Activated naive CD4-positive, alpha-beta T cell treated with anti-CD3 and anti-CD28 coated beads for 36 hours (primary cell): ENCODE measurements at places on chromosomes 7 and 10.

DNA sequence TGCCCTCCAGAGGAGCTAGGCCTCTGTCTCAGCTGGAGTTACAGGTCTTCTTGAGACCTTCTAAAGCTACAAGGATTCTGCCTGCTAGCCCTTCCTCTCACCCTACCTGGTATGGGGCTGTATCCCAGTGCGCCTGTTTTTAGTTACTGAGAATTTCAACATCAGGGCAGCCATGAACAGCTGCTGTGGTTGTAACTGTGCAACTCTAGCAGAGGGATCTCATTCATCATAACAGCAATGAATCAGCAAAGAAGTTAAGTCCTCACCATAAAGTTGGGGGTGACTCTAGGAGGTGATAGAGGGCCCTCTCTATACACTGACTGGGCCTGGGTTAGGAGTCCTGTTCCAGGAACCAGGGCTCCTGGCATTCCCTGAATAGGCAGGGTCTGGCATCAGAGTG is 14.0 kb upstream of the CDH23 start:
- no peak overlapping the region for H3K4me3 ChIP-seq
- no peaks in the 10 kb centered on the region for H3K27me3 ChIP-seq
- no peak for DNase-seq
- no peak overlapping the region for H3K27ac ChIP-seq

- H3K27ac ChIP-seq = no peak overlapping the region
- no peak overlapping the region for H3K4me3 ChIP-seq
- H3K27me3 ChIP-seq = no peaks in the 10 kb centered on the region
- no peaks in the 10 kb centered on the region for H3K36me3 ChIP-seq
Observed at GRCh38 chr10:69428165-69428564, 11.4 kb upstream of the TACR2 start.

- no peaks in the 10 kb centered on the region for H3K27me3 ChIP-seq
- no peaks in the 10 kb centered on the region for H3K4me1 ChIP-seq
- no peak overlapping the region for H3K4me3 ChIP-seq
- no peak overlapping the region for H3K27ac ChIP-seq
- H3K36me3 ChIP-seq = no peaks in the 10 kb centered on the region
Observed at GRCh38 chr10:29961351-29961750, 98.0 kb downstream of the JCAD start.

GRCh38 chr7:90611115-90611514 is 15.0 kb downstream of the CDK14 start:
- H3K36me3 ChIP-seq = no peaks in the 10 kb centered on the region
- H3K27ac ChIP-seq = no peak overlapping the region
- H3K27me3 ChIP-seq = peaks cover 24% of the 10 kb centered on the region
- H3K4me3 ChIP-seq = no peak overlapping the region

DNA sequence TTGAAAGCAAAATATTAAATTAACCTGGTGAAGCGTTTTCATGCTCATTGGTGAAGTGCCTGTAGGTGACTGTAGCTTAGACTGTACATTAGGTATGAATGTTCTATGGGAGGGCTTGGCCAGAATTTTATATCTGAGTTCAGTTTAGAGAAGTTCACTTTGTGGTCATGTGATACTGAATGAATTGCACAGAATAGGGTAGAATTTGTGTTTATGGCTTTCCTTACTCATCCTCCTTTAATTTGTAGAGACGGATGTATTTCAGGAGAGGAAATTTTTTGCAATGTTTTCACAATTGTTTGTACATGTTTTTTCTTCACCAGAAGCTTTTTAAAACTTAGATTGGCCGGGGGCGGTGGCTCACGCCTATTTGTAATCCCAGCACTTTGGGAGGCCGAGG is 32.3 kb downstream of the REEP3 start:
- no peaks in the 10 kb centered on the region for H3K27me3 ChIP-seq
- peaks cover 3% of the 10 kb centered on the region for H3K36me3 ChIP-seq
- no peak overlapping the region for H3K27ac ChIP-seq
- no peak for DNase-seq
- no peak overlapping the region for H3K4me3 ChIP-seq
- H3K4me1 ChIP-seq = peaks cover 28% of the 10 kb centered on the region

- no peaks in the 10 kb centered on the region for H3K27me3 ChIP-seq
- peaks cover 3% of the 10 kb centered on the region for H3K4me1 ChIP-seq
- no peak overlapping the region for H3K27ac ChIP-seq
- no peaks in the 10 kb centered on the region for H3K36me3 ChIP-seq
- DNase-seq = no peak
Observed at GRCh38 chr7:22400936-22401553, 44.1 kb upstream of the RAPGEF5 start.

- peaks cover 3% of the 10 kb centered on the region for H3K4me1 ChIP-seq
- H3K36me3 ChIP-seq = no peaks in the 10 kb centered on the region
- no peak for DNase-seq
- no peak overlapping the region for H3K4me3 ChIP-seq
Observed at GRCh38 chr10:99389729-99390480, 40.5 kb downstream of the GOT1 start.

- no peaks in the 10 kb centered on the region for H3K4me1 ChIP-seq
- DNase-seq = no peak
Observed at GRCh38 chr7:5217851-5218331, 27.9 kb downstream of the WIPI2 start.

- peaks cover 2% of the 10 kb centered on the region for H3K36me3 ChIP-seq
- no peak for DNase-seq
- no peak overlapping the region for H3K4me3 ChIP-seq
- H3K27me3 ChIP-seq = peaks cover 58% of the 10 kb centered on the region
- H3K27ac ChIP-seq = no peak overlapping the region
Observed at GRCh38 chr7:25855854-25856782, 295.9 kb upstream of the NFE2L3 start.

- no peaks in the 10 kb centered on the region for H3K36me3 ChIP-seq
- H3K27me3 ChIP-seq = no peaks in the 10 kb centered on the region
- H3K4me3 ChIP-seq = no peak overlapping the region
- H3K27ac ChIP-seq = no peak overlapping the region
- DNase-seq = no peak
- no peaks in the 10 kb centered on the region for H3K4me1 ChIP-seq
Observed at GRCh38 chr7:132402751-132403245, 173.5 kb downstream of the PLXNA4 start.

DNA sequence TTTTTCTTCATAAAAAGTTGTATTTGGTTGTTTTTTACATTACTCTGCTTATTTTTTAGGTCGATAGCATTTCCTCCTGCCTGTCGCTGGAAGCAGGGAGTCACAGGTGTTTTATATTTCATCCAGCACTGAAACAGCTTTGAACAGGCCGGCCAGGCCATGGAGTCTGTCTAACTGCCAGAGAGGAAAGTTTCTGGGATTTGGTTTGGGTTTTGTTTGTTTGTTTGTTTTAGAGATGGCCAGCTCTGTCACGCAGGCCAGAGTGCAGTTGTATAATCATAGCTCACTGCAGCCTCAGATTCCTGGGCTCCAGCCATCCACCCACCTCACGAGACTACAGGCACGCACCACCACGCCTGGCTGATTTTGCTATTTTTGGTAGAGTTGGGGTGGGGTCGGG is 23.4 kb downstream of the PROSER2 start:
- H3K27ac ChIP-seq = no peak overlapping the region
- no peaks in the 10 kb centered on the region for H3K36me3 ChIP-seq
- H3K4me3 ChIP-seq = no peak overlapping the region
- DNase-seq = no peak

- H3K36me3 ChIP-seq = no peaks in the 10 kb centered on the region
- no peaks in the 10 kb centered on the region for H3K4me1 ChIP-seq
- peaks cover 32% of the 10 kb centered on the region for H3K27me3 ChIP-seq
- no peak overlapping the region for H3K4me3 ChIP-seq
- H3K27ac ChIP-seq = no peak overlapping the region
Observed at GRCh38 chr10:104650635-104651331, 9.7 kb downstream of the SORCS3 start.

DNA sequence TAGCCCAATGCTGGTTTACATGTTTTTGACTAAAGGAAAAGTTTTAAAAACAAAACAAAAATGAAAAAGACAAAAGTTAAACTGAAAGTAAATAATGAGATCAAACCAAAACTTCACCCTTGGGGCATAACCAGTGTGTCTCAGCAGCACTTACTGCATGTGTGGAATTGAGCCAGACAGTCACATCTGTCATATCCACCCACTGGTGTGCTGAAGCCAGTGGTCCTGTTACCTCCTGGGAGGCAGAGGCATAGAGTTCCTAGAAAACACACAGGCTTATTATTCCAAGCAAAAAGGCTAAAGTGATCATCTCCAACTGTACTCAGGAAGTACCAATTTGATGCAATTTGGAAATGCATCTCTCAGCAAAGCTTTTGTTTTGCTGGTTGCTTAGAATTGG is 40.4 kb downstream of the ASAH2 start:
- H3K27ac ChIP-seq = no peak overlapping the region
- no peaks in the 10 kb centered on the region for H3K4me1 ChIP-seq
- H3K36me3 ChIP-seq = no peaks in the 10 kb centered on the region
- peaks cover 13% of the 10 kb centered on the region for H3K27me3 ChIP-seq

- peaks cover 48% of the 10 kb centered on the region for H3K4me1 ChIP-seq
- peaks cover 6% of the 10 kb centered on the region for H3K27me3 ChIP-seq
- peaks cover 2% of the 10 kb centered on the region for H3K36me3 ChIP-seq
- DNase-seq = no peak
- H3K4me3 ChIP-seq = peak overlapping the region; percentile 86
Observed at GRCh38 chr7:43586251-43586900, 3.5 kb downstream of the STK17A start.

GRCh38 chr7:157152391-157152937 is 13.7 kb downstream of the UBE3C start:
- no peak overlapping the region for H3K27ac ChIP-seq
- H3K4me3 ChIP-seq = no peak overlapping the region
- H3K27me3 ChIP-seq = no peaks in the 10 kb centered on the region
- H3K36me3 ChIP-seq = no peaks in the 10 kb centered on the region
- DNase-seq = no peak

DNA sequence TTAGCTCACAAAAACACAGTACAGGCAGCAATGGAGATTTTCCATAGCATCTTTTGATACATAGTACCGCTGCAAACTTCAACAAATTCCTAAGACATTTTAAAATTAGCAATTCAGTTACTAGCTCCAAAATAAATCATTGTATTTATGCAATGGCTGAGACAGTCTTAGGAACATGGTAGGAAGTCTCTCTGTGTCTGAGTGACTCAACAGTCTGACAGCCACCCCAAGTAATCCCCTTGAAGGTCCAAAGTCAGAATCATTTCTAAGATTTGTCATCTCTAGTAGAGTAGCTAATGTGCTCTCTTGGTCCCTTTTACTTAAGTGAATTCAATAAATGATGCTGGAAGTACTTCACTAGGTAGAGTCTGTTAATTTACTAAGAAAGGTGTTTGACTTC is 93.8 kb upstream of the NOBOX start:
- DNase-seq = no peak
- no peaks in the 10 kb centered on the region for H3K27me3 ChIP-seq
- no peaks in the 10 kb centered on the region for H3K4me1 ChIP-seq
- H3K4me3 ChIP-seq = no peak overlapping the region

DNA sequence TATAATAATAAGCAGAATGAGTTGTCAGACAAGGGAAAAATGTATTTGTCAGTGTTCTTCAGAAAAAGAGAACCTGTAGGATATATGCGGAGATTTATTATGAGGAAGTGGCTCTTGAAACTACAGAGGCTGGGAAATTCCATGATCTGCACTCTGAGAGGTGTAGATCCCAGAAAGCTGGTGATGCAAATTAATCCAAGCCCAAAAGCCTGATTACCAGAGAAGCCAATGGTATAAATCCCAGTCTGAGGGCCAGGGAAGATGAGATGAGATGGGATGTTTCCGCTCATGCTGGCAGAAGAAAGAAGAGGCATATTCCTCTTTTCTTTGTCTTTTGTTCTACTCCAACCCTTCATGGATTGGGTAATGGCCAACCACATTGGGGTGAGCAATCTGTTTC is 732.8 kb upstream of the IGFBP3 start:
- no peak for DNase-seq
- no peaks in the 10 kb centered on the region for H3K4me1 ChIP-seq
- no peaks in the 10 kb centered on the region for H3K36me3 ChIP-seq
- no peaks in the 10 kb centered on the region for H3K27me3 ChIP-seq
- H3K4me3 ChIP-seq = no peak overlapping the region

- no peak for DNase-seq
- no peak overlapping the region for H3K27ac ChIP-seq
- no peaks in the 10 kb centered on the region for H3K27me3 ChIP-seq
Observed at GRCh38 chr10:110446954-110447608, 50.6 kb upstream of the DUSP5 start.

DNA sequence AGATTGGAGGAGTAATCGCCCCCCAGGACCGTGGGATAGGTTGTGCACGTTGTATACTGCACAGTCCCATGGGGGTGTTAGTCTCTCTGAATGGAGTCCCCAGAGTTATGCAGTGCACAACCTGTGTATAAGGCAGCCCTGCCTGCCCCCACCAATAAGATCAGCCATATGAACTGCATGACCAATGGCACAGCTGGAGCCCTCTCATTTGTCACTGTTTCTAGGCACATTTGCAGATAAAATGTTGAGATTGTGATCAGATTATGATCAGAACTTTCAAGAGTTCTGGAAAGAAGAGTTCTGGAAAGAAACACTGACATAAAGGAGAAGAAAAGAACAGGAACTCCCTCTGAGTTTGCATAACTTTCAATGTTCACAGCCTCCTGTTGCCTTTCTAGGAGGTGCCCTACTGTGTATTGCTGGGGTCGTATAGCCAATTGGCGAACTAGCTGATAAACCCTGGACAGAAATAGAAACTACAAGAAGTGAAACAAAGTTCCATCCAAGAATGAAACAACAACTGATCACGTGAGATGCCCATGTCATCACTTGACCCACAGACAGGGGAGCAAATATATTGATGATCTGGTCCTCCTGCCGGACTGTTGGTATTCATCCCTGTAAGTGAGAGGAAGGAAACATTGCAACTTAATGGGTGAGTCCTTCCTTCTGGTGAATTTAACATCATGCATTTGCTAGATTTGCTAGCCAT is 49.6 kb upstream of the TOMM7 start:
- no peaks in the 10 kb centered on the region for H3K4me1 ChIP-seq
- H3K4me3 ChIP-seq = no peak overlapping the region
- no peak for DNase-seq
- H3K36me3 ChIP-seq = peaks cover 16% of the 10 kb centered on the region

DNA sequence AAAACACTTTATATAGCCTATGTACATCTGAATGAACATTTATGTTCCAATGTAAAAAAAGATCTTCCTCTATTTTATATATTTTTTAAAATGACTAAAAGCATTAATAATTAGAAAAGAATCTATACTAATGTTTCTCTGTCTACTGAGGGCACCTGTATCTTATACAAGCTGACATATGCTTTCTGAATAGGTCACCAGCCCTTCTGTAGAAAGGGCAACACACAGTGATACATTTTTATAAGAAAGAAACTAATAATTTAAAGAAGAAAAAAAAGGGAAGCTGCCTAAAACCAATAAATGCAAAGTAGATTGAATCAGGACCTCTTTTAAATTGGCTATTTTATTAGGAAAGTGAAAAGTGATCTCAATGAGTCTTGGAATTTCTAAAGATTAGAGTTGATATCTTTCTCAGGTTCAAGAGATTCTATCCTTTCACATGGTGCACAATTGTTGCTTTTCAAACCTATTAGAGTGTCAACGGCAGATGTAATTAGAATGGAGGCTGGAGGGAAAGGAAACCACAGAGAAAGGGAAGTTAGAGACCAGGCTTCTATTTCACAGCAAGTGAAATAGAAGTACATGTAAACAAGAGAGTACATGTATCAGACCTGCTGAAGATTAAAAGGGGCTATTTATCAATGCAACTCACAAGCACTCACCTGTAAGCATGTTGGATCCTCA is 6.3 kb downstream of the MTPN start:
- H3K27me3 ChIP-seq = no peaks in the 10 kb centered on the region
- H3K4me3 ChIP-seq = no peak overlapping the region
- H3K4me1 ChIP-seq = peaks cover 72% of the 10 kb centered on the region
- DNase-seq = no peak
- no peak overlapping the region for H3K27ac ChIP-seq
